ENCODE measurements at places on chromosomes 6 and 20.
A peak's percentile ranks its signal among the peaks of the same experiment; 100 is the strongest.

DNA sequence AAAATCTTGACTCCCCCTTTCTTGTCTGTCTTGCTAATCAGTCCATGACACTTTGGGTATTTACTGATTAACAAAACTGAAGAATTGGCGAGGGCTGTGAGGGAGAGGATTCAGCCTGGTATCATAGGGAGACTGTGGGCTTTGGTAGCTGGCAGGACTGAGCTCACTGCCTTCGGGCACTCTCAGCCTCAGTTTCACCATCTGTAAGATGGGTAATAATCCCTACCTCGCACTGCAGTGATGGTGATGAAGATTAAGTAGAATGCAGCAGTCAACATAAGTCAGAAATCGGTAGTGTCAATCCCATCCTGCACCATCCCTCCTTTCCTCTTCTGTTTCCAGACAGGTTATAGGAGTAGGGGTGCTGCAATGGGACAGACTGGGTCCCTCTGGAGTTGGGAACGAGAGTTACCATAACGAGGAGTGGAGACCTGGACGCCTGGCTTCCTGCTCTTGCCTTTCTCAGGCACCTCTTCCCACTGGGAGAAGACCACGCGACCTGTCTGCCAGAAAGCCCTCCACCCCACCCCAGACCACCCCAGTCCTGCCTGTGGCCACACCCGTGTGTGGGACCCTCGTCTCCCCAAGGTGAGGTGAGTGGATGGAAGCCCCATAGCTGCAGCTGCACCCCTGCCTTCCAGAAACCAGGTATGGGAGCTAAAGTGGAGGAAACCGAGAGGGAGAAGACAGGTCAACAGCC lies 99.1 kb downstream of the SNX5 start:
- no peak for DNase-seq

GRCh38 chr6:8608737-8609136 lies 173.4 kb upstream of the SLC35B3 start:
- no peak for DNase-seq

GRCh38 chr20:57749131-57749690 lies 39.4 kb upstream of the PMEPA1 start:
- no peak for DNase-seq

GRCh38 chr6:149230712-149231460 lies 86.6 kb upstream of the TAB2 start:
- no peak for DNase-seq

GRCh38 chr6:145076115-145076841 lies 659.0 kb downstream of the EPM2A start:
- DNase-seq = no peak

- DNase-seq = peak; percentile 76
These were observed 60.2 kb downstream of the GCLC start for GRCh38 chr6:53484476-53485280.

GRCh38 chr6:43764772-43765171 lies 5.2 kb upstream of the VEGFA start:
- DNase-seq = no peak

- DNase-seq = no peak
These were observed 2.1 kb downstream of the COL12A1 start for GRCh38 chr6:75203721-75204120.

- DNase-seq = peak; percentile 94
These were observed 17.3 kb downstream of the GABRR2 start for GRCh38 chr6:89297695-89298351.

DNA sequence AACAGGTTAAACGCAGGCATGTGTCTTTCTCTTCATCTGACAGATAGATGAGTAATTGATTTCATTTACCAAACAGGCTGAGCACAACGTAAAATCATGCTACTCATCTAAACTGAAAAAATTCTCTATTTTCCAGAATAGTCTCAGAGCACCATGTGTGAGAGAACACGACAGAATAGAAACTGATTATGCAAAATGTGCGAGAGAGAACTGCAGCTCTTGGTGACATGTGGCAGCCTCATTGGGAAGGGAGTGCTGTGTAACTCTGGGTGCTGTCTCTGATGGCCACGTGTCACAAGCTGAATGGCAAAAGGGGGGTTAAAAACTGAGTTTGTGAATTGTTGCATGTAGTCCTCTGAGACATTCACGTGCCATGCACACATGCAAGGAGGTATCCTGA lies 143.7 kb upstream of the ATXN1 start:
- no peak for DNase-seq

GRCh38 chr20:14947946-14948345 lies 610.5 kb upstream of the FLRT3 start:
- DNase-seq = no peak

GRCh38 chr6:111013144-111013915 lies 31.5 kb downstream of the RPF2 start:
- no peak for DNase-seq

DNA sequence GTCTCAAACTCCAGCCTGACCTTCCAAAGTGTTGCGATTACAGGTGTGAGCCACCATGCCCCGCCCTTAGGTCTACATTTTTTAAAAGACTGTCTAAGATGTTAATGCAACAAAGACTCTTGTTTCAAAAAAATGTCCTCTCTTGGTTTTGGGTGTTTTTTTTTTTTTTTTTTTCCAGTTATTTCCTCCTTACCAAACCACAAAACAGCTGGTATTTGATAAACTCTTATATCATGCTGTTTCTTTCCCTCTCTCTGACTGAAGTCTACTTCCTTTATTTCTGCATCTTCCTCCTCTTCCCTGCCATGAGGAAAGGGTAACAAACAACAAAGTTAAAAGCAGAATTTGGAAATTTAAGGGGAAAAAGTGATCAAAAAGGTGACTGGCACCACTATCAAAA lies 21.2 kb downstream of the STK38 start:
- DNase-seq = no peak

GRCh38 chr20:46087161-46087560 lies 2.6 kb downstream of the NCOA5 start:
- no peak for DNase-seq

DNA sequence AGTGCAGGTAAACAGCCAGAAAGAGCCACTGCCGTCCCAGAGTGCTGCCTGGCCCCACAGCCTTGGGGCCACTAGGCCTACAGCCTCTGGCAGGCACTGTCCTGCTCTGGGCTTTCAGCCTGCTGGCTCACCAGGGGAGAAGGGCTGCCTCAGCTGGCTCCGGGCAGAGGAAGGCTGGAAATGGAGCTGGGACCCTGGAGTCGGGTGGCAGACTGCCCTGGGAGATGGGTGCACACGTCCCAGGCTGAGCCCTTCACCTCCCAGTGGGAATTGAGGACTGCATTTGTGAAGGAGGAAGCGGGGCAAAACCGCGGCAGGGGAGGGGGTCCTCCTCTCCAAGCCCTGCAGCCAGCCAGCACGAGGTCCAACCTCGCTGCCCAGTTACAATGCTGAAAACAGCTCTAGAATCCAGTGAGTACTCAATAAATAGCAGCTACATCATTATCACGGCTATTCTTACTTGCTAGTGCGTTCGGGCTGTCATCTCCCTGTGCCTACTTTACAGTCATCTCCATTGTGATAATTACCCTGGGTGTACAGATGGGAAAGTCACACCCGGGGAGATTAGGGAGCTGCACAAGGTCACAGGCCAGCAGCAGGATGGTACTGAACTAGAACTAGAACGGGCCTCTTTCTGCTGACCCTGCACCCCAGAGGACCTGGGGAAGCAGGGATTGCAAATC lies 13.1 kb downstream of the ACSS1 start:
- DNase-seq = no peak

- no peak for DNase-seq
These were observed 81.9 kb upstream of the CCDC28A start for GRCh38 chr6:138691595-138692057.

DNA sequence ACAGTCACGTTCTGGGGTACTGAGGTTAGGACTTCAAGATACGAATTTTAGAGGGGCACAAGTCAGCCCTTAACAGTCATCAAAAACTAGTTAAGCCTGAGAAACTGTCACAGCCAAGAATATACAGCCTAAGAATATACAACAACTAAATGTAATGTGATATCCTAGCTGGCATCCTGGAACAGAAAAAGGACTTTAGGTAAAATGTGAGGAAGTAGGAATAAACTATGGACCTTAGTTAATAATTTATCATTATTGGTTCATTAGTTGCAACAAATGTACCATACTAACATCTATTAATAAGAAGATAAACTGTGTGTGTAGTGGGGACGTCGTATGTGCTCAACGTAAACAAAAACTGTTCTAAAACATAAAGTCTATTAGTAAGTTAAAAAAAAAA lies 1.1 kb downstream of the PNISR start:
- no peak for DNase-seq

GRCh38 chr6:80098392-80098791 lies 8.1 kb upstream of the BCKDHB start:
- DNase-seq = no peak

DNA sequence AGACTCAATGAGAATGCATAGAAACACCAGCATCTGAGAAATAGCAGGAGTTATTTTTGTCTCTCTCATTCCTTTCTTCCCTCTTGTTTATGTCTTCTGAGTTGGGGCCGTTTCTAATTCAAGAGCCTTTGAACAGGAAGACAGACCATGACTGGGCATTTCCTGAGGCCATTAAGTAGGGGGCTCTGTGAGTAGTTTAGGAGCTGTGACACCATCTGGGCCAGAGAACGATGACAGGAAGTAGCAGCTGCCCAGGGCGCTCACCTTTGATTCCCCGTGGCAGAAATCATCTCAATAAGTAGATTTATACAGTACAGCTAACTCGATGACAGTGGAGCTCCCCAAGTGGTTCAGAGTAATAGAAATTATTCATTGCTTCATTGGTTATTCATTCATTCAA lies 298.4 kb upstream of the PLN start:
- DNase-seq = peak; percentile 26

- no peak for DNase-seq
These were observed 86.4 kb upstream of the RIPOR2 start for GRCh38 chr6:25022140-25022553.

DNA sequence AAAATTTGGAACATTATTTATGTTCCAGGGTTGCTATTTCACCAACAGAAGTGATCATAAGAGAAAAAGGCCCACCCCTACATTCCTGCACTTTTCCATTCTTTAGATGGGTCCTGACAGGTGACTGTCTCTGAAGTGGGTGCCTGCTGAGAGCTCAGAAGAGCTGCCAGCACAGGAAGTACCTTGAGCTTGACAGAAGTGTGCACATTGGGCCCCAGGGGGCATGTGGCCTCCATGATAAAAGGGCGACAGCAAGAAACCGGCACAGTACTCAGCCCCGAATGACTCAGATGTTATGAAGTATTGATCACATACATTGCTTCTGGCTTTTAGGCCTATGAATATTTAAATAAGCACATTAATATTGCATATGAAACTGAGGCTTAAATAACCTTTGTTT lies 150.4 kb downstream of the PCSK2 start:
- peak; percentile 17 for DNase-seq

DNA sequence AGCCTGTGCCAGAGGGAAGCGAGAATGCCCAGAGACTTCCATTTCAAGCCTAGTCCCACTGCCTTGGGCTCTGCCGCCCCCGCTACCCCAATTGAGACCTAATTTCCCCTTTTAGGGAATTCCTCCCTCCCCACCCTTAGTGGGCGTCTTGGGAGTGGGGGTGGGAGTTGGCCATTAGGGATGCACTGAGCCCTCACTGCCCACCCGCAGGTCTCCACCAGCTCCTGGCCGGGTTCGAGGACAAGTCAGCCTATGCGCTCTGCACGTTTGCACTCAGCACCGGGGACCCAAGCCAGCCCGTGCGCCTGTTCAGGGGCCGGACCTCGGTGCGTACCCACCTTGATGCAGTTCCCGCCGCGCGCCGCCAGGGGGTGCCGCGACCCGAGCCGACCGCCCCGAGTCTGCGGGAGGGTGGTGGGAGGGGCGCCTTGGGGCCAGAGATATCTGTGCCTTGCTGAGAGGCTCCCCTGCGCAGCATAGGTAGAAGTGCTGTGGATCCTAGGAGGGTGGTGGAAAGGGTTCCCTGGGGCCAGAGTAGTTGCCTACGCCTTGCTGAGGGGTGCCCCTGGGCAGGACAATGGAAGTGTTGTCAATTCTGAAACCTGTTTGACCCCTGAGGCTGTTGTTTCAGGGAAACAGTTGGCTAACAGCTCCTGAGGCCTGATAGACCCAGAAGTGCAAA lies 9.2 kb downstream of the ITPA start:
- peak; percentile 48 for DNase-seq

- peak; percentile 37 for DNase-seq
These were observed 86.4 kb upstream of the CLDN20 start for GRCh38 chr6:155177363-155177961.

- DNase-seq = no peak
These were observed 132.1 kb downstream of the KIF13A start for GRCh38 chr6:17855381-17855780.

DNA sequence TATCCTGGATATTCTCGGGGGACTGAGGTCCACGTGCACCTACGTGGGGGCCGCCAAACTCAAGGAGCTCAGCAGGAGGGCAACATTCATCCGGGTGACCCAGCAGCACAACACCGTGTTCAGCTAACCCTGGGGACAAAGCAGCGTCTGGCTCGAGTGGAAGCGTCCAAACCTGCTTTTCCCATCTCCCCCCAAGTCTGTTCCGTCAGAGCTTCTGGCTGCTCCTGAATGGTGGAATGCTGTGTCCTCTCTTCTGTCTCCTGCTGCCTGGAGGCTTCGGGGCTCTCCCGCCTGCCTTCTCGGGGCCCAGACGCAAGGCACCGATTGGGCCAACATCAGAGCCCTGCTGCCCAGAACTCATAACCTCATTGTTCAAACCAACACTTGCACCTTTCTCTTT lies 56.7 kb downstream of the GMPR start:
- DNase-seq = no peak

- DNase-seq = no peak
These were observed 42.5 kb downstream of the SLC2A12 start for GRCh38 chr6:134009876-134010275.

GRCh38 chr6:4133941-4134838 lies 1.2 kb downstream of the ECI2 start:
- peak; percentile 48 for DNase-seq

- peak; percentile 8 for DNase-seq
These were observed 475.2 kb upstream of the EPHA7 start for GRCh38 chr6:93894521-93894920.

- no peak for DNase-seq
These were observed 64.9 kb downstream of the ME1 start for GRCh38 chr6:83365931-83366330.

DNA sequence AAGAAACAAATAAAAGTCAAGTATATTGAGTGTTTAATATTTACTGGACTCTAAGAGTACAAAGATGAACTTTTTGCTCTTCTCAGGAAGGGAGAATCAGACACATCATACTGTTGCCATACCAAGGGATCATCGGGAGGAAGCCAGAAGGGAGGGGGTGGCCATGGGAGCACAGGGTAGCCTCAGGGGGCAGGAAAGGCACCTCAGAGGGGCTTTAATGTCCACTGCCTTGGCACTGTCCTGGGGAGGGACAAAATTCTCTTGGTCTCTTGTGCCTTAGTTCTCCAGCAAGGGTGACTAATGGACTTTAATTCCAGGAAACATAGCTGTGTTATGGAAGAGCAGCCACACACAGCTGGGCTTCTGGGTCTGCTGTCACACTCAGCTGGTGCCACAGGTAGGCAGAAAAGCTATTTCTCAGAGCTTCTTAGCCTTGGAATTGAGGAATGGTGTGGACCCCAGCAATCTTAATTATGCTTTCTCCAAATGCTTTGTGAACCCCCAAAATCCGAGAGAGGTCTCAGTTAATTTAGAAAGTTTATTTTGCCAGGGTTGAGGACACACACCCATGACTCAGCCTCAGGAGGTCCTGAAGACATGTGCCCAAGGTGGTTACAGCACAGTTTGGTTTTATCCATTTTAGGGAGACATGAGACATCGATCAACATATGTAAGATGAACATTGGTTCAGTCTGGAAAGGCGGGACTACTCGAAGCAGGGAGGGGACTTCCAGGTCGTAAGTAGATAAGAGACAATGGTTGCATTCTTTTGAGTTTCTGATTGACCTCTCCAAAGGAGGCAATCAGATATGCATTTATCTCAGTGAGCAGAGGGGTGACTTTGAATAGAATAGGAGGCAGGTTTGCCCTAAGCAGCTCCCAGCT lies 53.2 kb downstream of the MRAP2 start:
- DNase-seq = no peak
